Activated CD8-positive, alpha-beta memory T cell treated with anti-CD3 and anti-CD28 coated beads, Interleukin-2, amount 10 ng/mL, durations not matched to agents 7 days and 5 days (primary cell): ENCODE measurements at places on chromosomes 5 and 9. TPM values are rescaled to one million over a fixed set of nuclear protein-coding genes. Genes with fewer than 3 reads are reported as not detected.

The OLFML2A gene
- total RNA-seq: not detected

The SPATA31A3 gene
- not detected for total RNA-seq

The NINJ1 gene
- 31.1 TPM for total RNA-seq

DNA sequence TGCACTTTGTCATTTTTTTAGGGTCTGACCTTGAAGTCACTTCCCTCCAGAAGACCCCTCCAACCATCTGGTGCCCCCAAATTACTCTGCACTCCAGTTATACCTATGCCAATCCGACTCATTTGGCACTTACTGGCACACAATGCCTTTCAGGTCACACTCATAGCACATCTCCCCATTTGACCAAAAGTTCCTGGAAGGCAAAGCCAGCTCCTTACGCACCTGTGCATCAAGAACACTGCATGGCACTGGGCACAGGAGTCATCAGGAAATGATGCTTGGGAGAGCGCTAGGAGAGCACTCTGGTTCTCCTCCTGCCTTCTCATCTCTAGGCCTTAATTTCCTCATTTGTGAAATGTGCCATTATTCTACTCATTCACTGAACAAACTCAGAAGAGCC is 2.9 kb downstream of the TNIP1 start:
- H3K36me3 ChIP-seq: peaks cover 48% of the 10 kb centered on the region
- H3K27ac ChIP-seq: peak overlapping the region; percentile 78
- peaks cover 60% of the 10 kb centered on the region for H3K4me1 ChIP-seq
- no peaks in the 10 kb centered on the region for H3K27me3 ChIP-seq
- DNase-seq: no peak

GRCh38 chr9:17361378-17361777 is 217.5 kb upstream of the SH3GL2 start:
- H3K4me1 ChIP-seq: no peaks in the 10 kb centered on the region
- H3K36me3 ChIP-seq: no peaks in the 10 kb centered on the region
- no peak overlapping the region for H3K27ac ChIP-seq
- no peak for DNase-seq
- no peak overlapping the region for H3K4me3 ChIP-seq

DNA sequence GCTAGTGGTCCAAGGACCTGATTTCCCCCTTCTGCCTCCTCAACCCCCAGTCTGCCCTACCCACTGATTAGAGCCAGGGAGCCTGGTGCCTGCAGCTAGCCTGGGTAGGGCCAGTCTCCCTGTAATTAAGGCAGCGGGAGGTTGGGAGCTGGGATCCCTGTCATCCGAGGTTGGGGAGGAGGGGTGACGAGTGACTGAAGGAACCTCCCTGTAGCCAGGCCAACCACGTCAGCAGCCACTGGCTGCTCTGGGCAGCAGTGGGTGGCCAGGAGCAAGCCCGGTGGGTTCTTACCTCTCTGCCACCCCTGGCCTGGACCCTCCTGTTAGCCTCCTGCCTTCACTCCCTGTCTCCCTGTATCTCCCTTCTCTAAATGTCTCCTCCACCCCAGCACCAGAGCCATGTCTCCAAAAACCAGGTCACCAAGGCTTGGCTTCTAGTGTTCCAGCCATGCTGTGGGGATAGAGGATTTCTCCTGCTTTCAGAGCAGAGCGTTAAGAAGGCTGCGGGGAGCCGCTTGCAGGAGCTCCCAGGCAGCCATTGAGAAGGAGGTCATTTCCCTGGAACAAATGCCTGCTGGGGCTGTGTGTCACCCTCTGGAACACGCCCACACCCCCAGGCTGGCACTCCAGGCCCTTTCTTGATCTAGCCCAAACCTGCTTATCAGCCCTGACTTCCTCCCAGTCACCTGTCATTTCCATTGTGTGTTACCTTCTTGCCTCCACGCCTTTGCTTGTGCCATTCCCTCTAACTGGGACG is 65.0 kb upstream of the GGTA1 start:
- H3K36me3 ChIP-seq: no peaks in the 10 kb centered on the region
- DNase-seq: no peak
- no peak overlapping the region for H3K27ac ChIP-seq
- peaks cover 3% of the 10 kb centered on the region for H3K27me3 ChIP-seq
- H3K4me1 ChIP-seq: peaks cover 2% of the 10 kb centered on the region

DNA sequence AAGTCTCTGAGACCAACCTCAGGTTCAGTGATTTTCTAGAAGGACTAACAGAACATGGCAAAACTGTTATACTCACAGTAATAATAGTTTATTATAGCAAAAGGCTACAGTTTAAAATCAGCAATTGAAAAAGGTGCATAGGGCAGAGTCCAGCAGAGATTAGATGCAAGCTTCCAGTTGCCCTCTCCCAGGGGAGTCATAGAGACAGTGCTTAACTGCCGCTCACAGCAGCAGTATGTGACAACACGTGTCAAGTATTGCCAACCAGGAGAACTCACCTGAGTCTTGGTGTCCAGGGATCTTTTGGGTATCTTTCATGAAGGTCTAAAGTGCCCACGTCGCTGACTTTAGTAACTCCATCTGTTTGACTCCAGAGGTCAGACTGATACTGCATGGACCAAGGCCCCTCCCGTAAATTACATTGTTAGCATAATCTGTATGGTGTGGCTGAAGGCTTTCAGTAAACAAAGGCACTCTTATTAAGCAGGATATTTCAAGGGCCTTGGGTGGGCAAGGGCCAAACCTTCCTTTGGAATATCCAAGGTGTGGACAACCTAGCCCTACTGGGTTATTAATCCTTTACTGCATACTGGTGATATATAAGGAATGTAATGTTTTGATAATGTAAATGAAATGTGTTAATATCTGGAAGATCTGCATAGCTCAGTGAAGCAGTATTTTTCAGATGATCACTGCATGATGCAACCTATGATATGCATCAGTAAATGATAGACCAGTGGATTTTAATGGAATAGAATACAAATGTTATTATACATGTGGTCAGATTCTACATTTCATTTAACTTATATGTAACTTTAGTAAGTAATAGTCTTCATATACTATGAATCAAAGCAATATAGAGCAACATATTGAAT is 44.0 kb downstream of the RASA1 start:
- H3K27ac ChIP-seq: no peak overlapping the region
- no peaks in the 10 kb centered on the region for H3K27me3 ChIP-seq
- H3K4me3 ChIP-seq: no peak overlapping the region
- no peak for DNase-seq

- H3K4me1 ChIP-seq: no peaks in the 10 kb centered on the region
- H3K27me3 ChIP-seq: no peaks in the 10 kb centered on the region
- H3K36me3 ChIP-seq: no peaks in the 10 kb centered on the region
- H3K27ac ChIP-seq: no peak overlapping the region
Measured at GRCh38 chr9:96294159-96294545, 7.8 kb downstream of the HSD17B3 start.

GRCh38 chr9:98107926-98108325 is 11.1 kb downstream of the TRIM14 start:
- H3K4me3 ChIP-seq: no peak overlapping the region
- H3K27me3 ChIP-seq: no peaks in the 10 kb centered on the region

DNA sequence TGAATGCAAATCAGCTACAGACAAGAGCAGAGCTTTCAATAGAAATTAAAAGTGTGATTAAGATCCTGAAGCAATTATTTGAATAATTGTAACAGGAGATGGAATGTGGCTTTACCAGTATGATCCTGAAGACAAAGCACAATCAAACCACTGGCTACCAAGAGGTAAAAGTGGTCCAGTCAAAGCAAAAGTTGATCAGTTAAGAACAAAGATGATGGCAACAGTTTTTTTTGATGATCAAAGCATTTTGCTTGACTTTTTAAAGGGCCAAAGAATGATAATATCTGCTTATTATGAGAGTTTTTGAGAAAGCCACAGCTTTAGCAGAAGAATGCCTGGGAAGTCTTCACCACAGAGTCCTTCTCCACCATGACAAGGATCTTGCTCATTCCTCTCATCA is 409.2 kb downstream of the CSNK1G3 start:
- no peaks in the 10 kb centered on the region for H3K4me1 ChIP-seq
- DNase-seq: no peak
- H3K36me3 ChIP-seq: no peaks in the 10 kb centered on the region
- H3K4me3 ChIP-seq: no peak overlapping the region
